ENCODE measurements at places on chromosomes 1 and 21.

GRCh38 chr1:153655333-153655732 lies 3.2 kb upstream of the SNAPIN start:
- DNase-seq = no peak

GRCh38 chr1:116711263-116711840 lies 42.9 kb upstream of the CD2 start:
- no peak for DNase-seq

DNA sequence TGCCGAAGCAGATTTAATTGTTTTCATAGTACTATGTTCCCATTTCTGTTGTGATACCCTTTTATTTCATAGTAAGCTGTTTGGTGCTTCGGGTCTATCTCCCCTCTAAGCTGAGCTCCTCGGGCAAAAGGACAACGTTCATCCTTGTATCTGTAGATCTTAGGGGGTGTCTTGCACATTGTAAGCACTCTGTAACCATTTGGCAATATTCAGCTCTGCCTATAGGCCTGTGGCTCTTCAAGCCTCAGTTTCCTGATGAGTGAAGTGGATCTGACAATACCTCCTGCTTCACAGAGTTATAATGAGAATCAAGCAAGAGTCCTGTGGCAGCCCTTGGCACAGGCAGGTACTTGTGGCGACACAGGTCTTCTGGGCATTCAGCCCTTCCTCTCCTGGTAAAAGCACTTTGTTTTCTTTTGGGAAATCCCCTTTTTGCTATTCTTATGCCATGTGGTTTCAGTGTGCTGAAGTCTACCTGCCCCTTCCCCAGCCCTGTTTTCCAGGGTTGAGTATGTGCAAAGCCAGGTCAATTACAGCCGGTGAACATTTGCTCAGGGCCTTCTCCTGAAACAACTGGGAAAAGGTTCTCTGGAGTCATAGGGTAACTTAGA lies 8.5 kb upstream of the EXO1 start:
- no peak for DNase-seq

GRCh38 chr1:111604931-111605330 lies 14.7 kb upstream of the RAP1A start:
- no peak for DNase-seq

GRCh38 chr1:22443332-22443731 lies 8.3 kb upstream of the ZBTB40 start:
- no peak for DNase-seq

GRCh38 chr1:197341626-197342025 lies 73.6 kb downstream of the CRB1 start:
- DNase-seq = no peak

- DNase-seq = no peak
These were observed 41.3 kb upstream of the TACSTD2 start for GRCh38 chr1:58618303-58618702.

DNA sequence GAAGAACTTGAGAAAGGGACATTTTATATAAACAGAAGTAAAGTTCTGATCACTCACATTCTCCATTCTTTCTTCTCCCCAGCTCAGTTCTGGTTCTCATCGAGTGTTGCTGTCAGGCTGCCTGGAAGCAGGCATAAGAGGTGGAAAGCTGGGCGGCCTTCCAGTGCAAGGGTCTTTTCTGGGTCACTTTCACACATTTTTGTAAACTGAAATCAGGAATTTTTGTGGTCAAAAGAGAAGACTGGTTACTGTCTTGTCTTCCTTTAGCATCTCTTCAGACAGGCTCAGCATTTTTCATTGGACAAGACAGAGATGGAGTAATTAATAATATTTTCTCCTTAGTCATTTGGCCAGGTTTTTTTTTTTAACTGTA lies 93.7 kb downstream of the CTH start:
- DNase-seq = no peak

- DNase-seq = peak; percentile 62
These were observed 1.2 kb downstream of the S100A10 start for GRCh38 chr1:151992303-151993083.

- DNase-seq = no peak
These were observed 86.0 kb downstream of the CCDC185 start for GRCh38 chr1:223479261-223479660.

DNA sequence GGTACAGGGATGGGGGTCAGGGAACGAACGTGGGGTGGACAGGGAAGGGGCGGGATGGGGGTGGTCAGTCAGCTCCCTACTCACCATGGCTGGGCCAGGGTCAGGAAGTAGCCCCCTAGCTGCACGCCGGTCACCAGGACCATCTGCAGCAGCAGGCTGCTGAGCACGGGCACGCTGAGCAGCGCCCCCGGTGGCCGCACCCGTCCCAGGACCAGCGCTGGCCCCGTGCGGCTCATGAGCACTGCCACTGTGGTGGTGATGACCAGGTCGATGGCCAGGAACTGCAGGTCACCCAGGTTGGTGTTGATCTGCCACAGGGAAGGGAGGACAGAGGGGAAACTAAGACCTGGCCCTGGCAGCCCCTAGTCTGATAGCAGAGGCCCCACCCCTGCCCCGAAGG lies 6.5 kb upstream of the MFAP2 start:
- peak; percentile 75 for DNase-seq

DNA sequence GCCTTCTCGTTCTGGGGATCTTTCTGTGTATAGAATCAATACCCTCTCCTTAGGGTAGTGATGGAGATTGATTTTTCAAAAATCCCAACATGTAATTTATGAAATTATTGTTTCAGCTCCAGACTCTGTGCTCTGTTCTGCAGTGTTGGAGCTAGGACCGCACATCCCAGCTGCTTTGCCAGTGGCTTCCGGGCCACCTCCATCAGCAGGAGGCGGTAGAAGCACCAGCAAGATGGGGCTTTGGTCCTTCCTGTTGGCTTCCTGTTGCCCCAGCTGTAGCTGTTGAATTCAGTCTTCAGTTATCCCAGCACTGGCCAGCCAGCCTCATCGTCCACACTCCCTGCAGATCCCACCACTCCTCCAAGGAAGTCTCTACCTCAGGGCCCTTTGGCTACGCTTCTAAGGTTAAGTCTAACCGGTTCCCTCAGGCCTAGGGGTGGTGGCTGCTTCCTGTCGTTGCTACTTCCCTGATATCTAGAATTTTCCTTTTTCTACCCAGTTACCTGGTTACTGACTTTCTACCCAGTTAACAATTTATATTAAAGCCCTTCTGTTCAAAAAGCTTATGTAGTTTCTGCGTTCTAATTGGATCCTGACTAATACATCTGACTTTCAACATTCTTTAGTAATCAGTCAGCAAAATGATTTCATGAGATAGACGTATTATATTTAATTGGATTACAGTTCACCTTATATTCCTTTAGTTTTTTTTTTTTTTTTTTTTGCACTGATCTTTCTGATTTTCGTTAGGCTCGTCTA lies 24.6 kb downstream of the GALNT2 start:
- DNase-seq = no peak

DNA sequence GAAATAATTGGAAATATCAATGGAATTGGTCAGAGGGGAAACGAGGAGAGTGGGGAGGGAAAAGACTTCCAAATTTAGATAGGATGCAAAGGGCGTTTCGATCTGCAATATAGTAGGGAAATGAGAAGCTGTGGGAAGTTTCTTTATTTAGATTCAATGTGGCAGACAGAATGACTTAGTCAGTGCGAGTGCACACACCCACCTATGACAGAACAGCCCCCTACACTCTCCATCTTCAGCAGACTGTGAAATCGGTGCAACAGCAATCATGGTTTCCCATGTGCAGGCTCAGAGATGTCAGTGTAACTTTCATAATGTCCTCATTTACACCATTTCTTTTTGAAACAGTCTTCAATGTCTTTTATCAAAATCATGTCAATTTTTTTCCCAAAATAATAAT lies 46.0 kb downstream of the DIP2A start:
- no peak for DNase-seq

GRCh38 chr1:164659621-164660411 lies 100.8 kb downstream of the PBX1 start:
- no peak for DNase-seq

GRCh38 chr1:204074274-204075138 lies 1.6 kb downstream of the SOX13 start:
- peak; percentile 63 for DNase-seq

DNA sequence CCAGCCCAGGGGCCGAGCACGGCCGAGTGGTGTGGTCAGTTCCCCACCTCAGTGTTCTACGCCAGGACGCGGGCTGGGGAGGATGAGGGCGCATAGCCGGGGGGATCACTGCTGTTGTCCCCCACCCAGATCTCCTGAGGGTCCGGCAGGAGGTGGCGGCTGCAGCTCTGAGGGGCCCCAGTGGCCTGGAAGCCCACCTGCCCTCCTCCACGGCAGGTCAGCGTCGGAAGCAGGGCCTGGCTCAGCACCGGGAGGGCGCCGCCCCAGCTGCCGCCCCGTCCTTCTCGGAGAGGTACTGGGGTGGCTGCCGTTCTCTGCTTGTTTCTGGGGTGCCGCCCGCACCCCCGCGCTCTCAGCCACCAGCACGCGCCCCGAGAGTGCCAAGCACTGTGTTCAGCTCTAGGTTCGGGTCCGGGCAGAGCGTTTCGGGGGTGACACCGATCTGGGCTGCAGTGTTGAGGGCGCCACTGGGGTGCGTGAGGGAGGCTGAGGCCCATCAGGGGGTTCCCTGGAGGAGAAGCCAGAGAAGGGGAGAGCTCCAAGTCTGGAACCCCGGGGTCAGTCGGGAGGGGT lies 17.4 kb downstream of the SAMD11 start:
- no peak for DNase-seq

- no peak for DNase-seq
These were observed 18.0 kb upstream of the ID3 start for GRCh38 chr1:23577056-23578004.

DNA sequence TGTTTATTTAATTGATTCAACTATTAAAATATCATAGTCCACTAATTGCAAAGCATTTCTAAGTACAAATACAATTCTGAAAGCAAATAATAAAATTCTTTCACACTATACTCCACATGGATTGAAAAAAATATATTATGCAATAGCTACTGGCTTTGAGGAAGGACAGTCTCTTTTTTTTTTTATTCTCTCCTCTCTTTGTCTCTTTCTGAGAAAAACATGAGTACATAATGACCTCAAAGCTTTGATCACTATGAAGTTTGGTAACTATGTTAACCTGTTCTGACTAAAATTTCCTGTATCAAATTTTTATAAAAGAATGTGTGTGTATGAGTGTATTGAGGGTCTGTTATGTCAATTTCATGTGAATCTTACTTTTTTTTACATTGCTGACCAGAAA lies 96.2 kb downstream of the RGS2 start:
- DNase-seq = no peak

- peak; percentile 62 for DNase-seq
These were observed 5.1 kb downstream of the PMF1 start for GRCh38 chr1:156217871-156218270.
